ENCODE measurements at places on chromosomes 12 and 14.

GRCh38 chr12:40314927-40315326 is 90.1 kb downstream of the LRRK2 start:
- no peak for DNase-seq

GRCh38 chr12:42958291-42958674 is 368.7 kb upstream of the PRICKLE1 start:
- DNase-seq: no peak

DNA sequence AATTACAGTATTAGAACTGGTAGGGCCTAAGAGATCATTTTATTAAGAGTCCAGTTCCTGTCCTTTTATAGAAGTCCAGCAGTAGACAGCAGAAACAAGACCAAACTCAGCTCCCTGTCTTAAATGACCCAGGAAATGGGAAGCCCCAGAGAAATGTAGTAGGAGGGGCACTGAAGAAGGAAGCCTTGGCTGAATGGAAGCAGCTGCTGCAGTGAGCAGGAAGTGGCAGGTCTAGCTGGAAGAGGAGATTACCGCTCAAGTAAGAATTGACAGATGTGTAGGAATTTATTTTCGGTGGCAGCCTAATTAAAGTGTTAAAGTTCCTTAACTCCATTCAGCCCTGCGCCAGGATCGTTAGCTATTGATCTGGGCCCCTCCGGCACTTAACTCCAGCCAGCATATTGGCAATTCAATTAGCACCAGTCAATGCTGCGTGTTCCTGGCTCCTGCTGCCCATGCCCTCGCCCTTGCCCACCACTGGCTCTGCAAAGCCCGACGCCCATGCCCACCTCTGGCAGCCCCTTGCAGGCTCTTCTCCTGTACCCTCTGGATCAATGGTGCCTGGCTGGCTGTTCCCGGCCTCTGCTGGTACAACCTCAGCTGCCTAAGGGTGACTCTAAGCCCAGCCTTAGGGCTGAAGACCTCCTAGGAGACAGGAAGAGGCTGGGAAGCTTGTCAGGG is 21.1 kb downstream of the ZFHX2 start:
- DNase-seq: no peak

DNA sequence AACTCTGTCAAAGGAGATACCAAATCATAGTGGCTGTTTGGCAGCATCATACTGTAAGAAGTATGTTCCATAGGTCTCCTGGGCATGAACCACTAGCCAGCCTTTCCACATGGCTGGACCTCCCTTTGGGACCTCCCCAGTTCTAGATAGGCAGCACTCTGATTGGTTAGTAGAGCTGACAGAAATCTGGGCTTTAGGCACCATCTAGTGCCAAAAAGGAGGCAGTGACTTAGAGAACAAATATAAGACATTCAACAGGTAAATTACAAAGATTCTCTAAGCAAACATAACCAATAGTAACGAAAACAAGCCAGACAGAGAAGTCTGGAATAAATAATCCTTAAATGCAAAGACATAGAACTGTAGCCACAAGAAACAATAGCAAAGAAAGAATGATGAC is 148.0 kb upstream of the PDE3A start:
- DNase-seq: no peak

GRCh38 chr14:90880282-90880681 is 64.1 kb upstream of the TTC7B start:
- no peak for DNase-seq

DNA sequence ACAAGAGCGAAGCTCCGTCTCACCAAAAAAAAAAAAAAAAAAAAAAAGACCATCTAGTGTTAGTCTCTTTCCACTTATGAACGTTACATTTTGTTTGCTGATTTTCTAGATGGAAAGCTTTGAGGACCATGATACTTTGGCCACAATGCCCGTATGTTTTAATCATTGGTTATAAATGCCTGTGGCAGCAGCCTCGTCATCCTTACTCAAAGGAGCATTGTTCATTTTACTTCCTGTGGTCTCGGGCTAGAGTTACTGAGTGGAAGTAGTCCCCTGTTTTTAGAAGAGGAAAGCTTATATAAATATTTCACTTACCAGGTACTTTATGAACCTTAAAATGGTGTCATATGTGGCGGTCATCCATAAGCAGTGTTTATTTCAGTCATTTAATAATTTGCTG is 359.9 kb downstream of the AEBP2 start:
- DNase-seq: no peak

- no peak for DNase-seq
Observed at GRCh38 chr14:89746654-89747053, 207.9 kb downstream of the EFCAB11 start.

- no peak for DNase-seq
Observed at GRCh38 chr14:70995211-70995610, 88.0 kb downstream of the PCNX1 start.

DNA sequence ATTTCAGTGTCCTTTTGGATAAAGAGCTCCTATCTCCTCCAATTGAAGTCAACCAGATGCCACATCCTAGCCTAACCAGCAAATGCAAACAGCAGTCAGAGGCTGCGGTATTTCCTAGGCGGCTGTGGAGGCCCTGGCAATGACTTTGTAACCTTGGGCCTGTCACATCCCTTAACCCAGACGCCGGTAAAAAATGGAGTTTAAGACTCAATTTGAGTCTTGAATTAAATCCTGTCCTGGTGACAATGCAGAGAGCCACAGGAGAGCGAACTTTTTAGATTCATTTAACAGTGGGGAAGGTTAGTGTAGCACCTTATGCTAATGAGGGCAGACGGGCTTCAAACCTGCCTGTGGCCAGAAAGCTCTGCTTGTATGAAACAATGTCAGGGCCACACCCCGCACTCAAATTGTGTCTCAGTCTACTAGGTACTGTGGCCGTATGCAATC is 1.3 kb downstream of the C12orf75 start:
- no peak for DNase-seq

DNA sequence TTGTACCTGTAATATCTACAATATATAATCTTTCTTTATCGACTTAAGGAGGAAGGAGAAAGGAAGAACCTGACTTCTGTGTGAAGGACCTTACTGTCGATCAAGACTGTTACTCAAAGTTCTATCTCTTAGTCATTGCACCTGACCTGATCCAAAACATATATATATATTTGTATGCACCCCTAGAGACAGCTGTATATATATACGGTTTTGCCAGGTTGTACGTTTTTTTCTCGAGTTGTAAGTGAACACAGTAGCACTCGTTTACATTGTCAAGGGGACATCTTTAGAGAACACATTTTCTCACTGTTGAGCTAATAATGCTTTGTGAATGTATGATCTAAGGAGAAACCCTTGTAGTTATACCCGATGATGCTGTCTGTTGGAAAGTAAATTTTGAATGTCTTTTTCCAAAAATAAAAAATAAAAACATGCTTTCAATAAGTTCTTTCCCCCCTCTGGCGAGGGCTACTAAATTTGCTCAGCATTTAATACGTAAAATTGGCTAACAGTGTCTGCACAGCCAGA is 536 bp upstream of the SLC35E3 start:
- no peak for DNase-seq

- DNase-seq: no peak
Observed at GRCh38 chr14:75435473-75435872, 7.7 kb downstream of the JDP2 start.

GRCh38 chr12:92080911-92081285 is 64.7 kb downstream of the BTG1 start:
- DNase-seq: no peak

DNA sequence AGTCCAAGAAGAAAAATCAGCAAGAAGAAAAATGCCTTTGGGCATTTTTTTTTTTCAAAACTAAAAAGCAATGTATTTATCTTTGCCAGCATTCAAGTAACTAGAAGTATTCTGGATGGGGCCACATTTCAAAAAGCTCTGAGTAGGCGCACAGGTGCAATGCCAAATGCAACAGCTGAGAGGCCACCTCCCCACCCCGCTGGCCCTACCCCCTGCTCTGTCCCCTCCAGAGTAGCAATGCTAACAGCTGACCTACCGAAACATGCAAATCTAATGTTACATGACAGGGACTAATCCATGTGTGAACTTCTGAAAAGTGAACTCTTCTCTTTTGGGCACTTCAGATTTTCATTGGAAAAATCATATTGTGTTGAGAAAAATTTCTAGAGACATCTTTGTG is 153.7 kb upstream of the SLC38A2 start:
- no peak for DNase-seq

DNA sequence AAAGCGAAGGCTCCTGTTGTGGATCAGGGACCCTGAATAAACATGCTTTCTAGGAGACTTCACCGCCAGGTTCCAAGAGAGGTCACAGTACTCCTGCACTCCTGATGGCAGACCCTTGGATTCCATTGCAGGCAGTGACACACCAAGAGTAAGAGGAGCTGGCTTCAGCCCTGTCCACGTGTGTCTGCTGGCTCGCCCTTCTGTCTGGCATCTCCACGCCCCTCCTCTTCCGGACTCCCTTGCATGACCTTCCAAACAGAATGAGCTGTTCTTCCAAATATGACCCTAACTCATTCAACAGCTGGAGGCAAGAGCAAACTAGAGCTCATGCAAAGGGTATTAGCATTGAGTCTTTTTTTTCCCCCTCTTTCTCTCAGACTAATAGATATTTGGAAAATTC is 233.0 kb upstream of the PLEKHG7 start:
- DNase-seq: no peak

- DNase-seq: no peak
Observed at GRCh38 chr12:89733579-89734201, 25.1 kb upstream of the ATP2B1 start.

- no peak for DNase-seq
Observed at GRCh38 chr12:122830517-122831214, 4.6 kb upstream of the HIP1R start.

DNA sequence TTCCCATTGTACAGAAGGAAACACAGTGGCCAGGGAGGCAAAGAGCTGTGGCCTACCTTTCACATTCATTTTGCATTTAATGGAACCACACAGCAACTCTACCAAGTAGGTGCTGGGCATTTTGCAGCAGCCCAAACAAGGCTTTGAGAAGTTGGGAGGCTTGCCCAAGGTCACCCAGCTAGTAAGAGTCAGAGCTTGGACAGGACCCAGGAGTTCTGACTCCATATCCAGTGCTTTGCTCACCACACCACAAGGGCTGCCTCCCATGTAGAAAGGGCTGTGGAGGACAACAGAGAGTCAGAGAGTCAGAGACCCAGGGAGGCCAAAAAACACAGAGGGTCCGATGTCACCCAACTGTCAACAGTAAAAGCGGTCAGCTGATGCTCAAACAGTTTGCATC is 400.2 kb downstream of the BCL11B start:
- no peak for DNase-seq

- DNase-seq: no peak
Observed at GRCh38 chr14:91405724-91406435, 11.7 kb downstream of the CCDC88C start.

- DNase-seq: no peak
Observed at GRCh38 chr12:111256629-111257434, 112.1 kb downstream of the PHETA1 start.

DNA sequence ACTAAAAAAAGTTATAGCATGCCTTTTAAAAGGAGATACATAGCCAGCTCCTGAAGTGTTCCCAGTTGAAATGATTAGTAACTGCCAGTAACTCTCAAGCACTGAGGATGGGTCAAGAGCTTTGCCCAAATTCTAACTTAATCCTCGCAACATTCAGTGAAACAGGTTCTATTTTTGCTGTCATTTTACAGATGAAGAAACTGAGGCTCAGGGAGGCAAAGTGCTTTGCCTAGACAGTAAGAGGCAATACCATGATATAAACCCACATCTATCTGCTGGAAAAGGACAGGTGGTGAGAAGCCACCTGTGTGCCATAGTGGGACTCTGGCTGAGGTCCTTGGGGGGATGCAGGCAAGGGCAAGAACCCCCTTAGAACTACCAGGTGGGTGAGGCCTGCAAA is 8.8 kb downstream of the TESC start:
- DNase-seq: no peak

DNA sequence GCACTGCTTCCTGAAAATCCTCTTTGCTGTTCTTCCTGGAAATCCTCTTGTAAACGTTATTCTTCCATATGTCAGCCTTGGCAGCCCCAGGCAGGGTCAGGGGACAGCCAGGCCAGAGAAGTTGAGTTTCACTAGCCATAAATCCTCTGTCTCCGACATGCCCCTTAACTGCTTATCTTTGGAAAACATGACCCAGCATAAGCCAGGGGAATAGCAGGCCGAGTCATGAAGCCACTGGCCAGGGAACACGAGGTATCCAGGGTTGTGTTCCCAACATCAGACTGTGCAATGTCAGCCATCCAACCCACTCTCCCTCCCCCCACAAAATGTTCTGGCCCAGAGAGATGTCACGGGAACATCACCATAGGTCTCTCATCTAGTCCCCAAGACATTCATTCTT is 453.9 kb downstream of the MED13L start:
- no peak for DNase-seq

GRCh38 chr12:124509676-124510300 is 57.6 kb downstream of the NCOR2 start:
- no peak for DNase-seq

DNA sequence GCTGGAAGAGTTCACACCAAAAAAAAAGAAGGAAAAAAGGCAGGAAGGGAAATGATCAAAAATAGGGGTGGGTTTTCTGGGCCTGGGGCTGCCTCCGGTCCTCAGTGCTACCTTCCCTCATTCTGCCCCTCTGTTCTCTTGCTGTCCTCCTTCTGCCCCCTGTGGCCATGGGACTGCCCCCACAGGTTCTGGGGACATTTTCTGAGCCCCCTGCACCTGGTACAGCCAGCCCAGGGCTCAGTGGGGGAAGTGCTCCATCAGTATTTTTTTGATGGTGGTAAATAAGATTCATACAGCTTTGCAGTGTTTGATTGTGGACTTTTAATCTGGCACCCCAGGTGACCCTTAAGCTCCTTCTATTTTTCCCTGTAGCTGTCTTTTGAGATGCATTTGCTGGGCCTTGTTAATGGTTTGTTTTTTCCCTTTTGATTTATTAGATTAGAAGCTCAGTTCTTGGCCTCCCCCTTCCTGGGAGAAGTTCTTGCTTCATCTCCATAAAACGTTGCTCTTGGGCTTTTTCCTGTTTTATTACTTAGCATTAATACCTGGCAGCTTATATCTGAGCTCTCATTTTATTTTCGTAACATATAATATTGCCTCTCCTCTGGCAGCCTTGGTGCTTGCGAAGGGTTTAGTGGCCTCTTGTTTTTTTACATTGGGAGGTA is 43.1 kb downstream of the CHST11 start:
- no peak for DNase-seq

GRCh38 chr12:52261208-52261484 is 13.3 kb upstream of the KRT86 start:
- no peak for DNase-seq

GRCh38 chr14:104235686-104236085 is 97.3 kb downstream of the KIF26A start:
- no peak for DNase-seq

DNA sequence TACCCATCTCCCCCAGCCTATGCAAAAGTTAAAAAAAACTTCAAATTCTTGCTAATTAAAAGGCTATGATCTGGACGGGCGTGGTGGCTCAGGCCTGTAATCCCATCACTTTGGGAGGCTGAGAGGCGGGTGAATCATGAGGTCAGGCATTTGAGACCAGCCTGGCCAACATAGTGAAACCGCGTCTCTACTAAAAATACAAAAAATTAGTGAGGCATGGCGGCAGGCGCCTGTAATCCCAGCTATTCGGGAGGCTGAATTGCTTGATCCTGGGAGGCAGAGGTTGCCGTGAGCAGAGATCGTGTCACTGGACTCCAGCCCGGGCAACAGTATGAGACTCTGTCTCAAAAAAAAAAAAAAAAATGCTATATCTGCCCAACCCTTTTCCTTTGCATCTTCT is 925.4 kb downstream of the GALC start:
- DNase-seq: no peak
